Left renal pelvis (tissue), 4 donors: ENCODE measurements at places on chromosomes 12 and 14.
A peak's percentile ranks its signal among the peaks of the same experiment; 100 is the strongest.

DNA sequence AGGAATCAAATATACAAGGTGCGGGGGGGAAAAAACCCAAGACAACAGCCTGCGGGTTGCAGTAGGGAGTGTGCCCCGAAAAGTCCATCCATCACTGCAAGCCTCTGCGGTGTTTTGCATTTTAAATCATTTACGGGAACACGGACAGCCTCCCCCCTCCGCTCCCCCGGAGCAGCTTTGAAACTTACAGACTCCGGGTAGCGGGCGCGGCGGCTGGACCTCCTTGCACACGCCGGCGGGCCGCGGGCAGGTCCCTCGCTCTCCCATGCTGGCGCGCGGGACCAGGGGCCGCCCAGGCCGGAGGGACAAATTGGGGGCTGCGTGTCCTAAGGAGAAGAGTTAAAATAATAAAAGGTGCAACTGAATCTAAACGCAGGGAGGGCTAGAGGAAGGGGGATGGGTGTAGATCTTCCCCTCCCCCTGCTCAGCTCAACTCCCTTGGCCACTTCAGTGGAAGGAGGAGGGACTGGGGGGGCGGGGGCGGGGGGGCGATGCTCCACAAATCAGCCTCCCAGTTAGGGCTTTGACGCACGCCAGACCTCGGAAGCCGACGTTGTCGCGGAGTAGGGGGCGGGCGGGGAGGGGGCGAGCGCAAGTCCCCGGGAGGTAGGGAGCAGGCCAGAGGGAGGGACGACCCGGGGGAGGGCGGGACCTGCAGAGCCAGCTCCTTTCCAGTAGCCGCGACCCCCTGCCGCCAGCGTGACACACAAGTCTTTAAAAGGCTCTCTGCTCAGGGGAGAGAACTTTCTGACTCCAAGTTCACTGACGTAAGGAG, at the start of gene KCNJ8:
Gene KCNJ8 (minus strand): TSS at position 349 of the 775 bp plus-strand sequence. CDS start 1,090 bp downstream, outside the sequence.
- peak; percentile 58 for DNase-seq

DNA sequence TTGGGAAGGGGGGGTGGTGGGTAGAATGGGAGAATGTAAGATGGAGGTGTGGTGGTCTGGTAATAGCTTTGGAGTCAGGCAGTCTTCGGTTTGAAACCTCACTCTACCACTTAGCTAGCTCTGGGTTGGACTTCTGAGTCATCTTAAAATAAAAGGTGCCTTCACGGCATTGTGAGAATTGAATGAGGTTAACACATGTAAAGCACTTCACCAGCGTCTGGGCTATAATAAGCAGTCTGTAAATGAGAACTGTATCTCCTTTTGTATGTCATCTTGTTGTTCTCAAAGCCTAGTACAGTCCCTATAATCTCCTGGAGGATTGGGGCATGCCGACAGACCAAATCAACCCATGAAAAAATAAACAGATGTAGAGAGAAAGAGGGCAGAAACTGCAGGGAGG, 11.2 kb downstream of the C2CD5 start:
- DNase-seq, result no peak

- DNase-seq, result no peak
Measured at GRCh38 chr12:101612160-101612916, 17.6 kb downstream of the MYBPC1 start.

DNA sequence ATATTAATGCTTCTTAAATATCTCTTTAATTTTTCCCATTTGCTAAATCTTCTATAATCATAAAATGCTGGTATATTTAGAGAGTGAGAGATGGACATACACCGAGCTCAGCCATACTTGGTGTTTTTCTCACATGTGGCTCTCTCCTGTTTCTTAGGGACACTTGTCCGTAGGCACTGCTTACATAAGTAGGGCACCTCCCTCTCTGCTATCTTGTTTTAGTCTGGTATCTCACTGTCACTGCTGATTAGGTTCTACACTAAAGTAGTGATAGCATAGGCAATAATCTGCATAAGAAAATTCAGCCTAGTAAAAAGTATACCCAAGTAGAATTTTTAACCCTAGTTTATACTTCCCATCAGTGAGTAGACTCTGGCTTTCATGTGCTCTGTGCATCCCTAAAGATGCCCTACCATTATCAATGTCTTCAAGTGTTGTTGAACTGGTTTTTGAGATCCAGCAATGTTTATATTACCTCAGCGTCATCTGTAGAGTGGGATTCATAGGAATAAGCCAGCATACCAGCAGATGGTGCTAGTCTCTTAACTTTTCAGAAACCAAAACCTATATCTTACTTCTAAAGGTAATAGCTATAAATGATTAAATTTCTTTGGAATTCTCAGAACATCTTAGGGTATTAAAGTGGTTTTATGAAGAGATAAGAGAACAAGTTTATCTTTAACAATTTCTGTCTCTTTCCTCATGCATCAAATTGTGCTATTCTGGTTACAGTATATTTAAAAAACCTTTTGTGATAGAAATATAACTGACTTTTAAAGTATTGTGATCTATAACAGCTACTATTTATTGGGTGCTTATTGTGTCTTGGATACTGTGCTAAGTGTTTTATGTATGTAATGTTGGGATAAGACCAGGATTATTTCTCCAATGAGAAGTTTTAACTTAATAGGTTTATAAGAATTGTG, 32.9 kb downstream of the ARID2 start:
- no peak for DNase-seq

- DNase-seq, result no peak
Measured at GRCh38 chr12:84978921-84979320, 57.2 kb downstream of the TSPAN19 start.

DNA sequence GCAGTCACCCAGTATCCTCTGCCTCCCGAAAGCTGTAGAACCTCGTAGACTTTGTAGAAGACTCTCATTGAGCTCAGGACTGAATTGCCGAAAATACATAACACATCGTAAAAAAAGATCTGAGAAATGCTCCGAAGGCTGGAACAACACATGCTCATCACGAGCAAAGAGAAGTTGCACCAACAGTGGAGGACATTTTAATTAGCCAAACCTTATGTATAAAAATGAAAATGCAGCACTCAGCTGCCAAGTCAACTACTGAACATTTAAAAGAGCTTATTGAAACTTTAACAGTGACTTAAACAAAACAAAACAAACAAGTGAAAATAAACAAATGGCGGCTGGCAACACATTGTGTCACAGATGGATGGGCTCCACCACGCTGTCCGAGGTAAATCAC, 519.9 kb downstream of the TMEM132D start:
- DNase-seq, result no peak

DNA sequence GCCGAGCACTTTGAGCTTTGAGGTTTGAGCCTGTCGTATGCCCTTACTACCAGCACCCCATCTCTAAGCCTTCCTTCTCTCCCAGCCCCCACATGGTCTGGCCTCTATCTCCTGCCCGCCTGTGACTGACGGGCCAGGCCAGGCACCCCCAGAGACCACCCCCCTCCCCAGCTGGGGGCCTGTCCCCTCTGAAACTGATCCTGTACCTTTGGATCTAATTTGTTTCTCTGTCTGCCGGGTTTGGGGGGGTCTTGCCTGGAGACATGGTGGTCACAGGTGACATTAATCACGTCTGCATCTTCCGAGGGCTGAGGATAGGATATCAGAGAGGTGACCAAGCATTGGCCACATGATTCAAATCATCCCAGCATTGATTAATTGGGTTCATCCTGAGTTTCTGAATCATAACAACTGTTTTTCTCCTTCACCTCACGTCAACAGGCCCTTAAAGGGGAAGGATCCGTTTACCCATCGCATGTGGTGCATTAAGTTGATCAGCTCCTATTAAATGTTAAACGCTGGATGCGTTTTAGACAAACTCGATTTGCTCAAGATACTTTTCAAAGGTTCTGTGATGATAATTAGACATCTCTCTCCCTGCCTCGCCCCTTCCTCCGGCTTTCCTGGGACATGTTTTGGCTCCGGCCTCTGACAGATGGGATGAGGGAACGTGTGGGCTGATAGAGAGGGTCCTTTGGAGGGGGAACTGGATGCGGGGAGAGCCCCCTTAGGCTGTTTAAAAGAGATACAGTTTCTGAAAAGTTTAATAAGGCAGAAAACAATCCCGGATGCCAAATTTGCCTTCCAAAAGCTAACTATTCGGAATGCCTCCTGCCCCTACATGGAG, 63.3 kb upstream of the TBX3 start:
- no peak for DNase-seq

DNA sequence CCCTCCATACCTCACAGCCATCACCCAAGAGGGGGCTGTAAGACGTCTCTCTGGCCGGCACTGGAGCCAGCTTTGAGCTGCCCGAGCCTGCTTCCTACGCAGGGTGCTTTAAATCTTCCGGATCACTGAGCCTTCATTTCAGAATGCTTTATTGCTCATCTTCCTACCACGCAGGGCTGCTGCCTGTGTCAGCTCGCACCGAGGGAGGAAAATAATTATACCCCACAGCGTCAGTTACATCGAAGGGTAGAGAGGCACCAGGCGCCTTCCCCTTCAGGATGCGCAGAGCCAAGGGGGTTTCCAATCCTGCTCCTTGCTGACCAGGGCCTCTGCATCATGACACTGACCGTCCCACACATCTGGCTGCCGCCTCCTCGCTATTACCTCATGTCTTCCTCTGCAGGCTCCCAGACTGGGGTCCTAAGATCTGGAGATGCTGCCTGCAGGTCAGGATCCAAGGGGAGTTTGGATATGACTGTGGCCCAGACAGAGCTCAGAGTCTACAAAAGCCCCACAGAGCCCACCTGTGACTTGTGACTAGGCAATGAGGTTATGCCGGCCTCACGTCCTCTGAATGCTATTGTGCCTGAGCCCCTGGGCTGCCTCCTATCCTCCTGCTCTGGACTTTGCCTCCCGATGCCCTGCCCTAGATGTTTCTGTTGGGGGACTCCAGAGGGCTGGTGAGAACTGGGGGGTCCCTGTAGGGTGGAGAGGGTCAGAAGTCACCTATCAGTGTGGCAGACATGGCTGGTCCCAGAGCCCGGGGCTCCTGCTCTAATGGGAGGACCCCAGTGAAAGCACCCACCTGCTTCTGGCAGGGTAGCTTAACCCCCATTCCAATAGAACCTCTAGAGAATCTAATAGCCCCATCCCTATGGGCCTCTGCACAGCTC, 220.3 kb upstream of the RTL1 start:
- no peak for DNase-seq

- no peak for DNase-seq
Measured at GRCh38 chr12:65857840-65858239, 33.6 kb downstream of the HMGA2 start.

- no peak for DNase-seq
Measured at GRCh38 chr14:90676912-90677311, 139.3 kb downstream of the TTC7B start.

GRCh38 chr12:31016057-31016456, 57.6 kb upstream of the DDX11 start:
- DNase-seq, result no peak

DNA sequence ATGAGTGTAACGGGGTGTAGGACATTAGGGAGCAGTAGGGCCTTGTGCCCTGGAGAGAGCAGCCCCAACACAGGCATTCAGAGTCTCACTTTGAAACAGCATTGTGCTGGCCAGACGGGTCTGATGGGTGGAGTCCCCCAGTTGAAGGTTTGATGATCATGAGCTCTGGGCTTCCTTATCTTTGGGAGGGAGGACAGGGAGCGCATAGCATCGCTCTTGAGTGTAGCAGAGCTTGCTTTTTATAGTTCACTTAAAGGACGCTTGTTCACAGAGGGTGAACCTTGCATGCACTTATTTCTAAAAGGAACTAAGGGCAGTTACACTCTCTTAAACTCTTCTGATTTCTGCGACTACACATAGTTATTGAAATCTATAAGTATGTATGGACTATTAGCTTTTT, 10.6 kb downstream of the KCNK13 start:
- DNase-seq, result no peak

- DNase-seq, result no peak
Measured at GRCh38 chr12:43898474-43898873, 62.6 kb downstream of the TMEM117 start.

GRCh38 chr12:53677800-53678148, 1.9 kb upstream of the ATP5MC2 start:
- no peak for DNase-seq

DNA sequence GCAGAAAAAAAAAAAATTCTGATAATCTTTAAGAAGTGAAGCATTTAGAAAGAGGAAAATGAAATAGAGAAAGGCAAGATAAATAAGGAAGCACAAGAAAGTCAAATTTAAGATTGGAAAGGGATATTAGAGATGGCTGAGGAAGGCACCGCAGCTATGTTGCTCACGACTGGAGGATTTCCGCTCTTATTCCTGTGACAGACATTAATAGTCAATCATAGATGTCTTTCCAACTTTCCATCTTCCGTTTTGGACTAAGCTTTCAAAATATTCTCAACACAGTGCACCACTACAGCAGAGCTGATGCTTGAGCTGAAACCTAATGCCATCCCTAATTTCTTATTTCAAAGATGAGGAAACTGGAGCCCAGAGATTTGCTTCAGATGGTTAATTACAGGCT, 290.6 kb downstream of the FOXN3 start:
- DNase-seq, result no peak

GRCh38 chr12:118376089-118377020, at the start of gene SUDS3:
Gene SUDS3 (plus strand): TSS chr12:118376555. CDS start chr12:118376692, 137 bp downstream.
- peak; percentile 80 for DNase-seq

DNA sequence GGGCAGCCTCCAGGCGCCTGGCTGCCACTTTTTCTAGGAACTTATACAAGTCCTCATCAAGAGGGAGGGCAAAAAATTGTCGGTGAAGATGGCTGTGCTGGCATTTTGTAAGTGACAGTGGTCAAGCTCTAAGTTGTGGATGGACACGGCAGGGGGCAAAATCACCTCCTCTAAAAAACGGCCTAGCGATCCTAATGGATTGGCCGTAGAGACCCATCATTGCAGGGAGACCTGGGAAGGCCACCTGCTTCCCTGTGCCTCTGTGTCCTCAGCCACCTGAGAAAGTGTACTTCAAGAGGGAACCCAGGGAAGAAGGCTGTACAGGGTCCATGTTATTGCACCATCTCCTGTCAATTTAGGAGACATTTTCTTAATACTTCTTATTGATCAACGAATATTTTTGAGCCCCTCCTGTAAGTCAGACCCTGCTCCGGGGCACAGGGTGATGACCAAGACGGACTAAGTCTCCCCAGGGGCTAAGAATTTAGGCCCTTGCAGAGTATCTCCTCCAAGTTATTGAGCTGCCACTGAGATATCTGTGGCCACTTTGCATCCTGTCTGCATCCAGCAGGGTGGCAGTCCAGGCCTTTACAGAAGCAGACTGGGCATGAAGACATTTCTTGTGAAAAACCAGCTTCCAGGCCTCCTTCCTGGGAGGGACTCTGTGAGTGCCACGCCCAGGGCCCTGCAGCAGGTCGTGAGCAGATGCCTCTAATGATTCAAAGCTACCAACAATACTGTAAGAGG, 40.5 kb downstream of the PSMA6 start:
- DNase-seq, result no peak
